Urinary bladder (tissue), 4 donors: ENCODE measurements at places on chromosomes 16 and 17. TPM values are rescaled to one million over a fixed set of nuclear protein-coding genes. Genes with fewer than 3 reads are reported as not detected.
A peak's percentile ranks its signal among the peaks of the same experiment; 100 is the strongest.

Gene SNRNP25
- polyA plus RNA-seq = 29.5 TPM

Gene ODAD4
- polyA plus RNA-seq = 2.0 TPM

- DNase-seq = peak; percentile 56
Measured at GRCh38 chr16:2663553-2664546, 18.5 kb upstream of the KCTD5 start.

DNA sequence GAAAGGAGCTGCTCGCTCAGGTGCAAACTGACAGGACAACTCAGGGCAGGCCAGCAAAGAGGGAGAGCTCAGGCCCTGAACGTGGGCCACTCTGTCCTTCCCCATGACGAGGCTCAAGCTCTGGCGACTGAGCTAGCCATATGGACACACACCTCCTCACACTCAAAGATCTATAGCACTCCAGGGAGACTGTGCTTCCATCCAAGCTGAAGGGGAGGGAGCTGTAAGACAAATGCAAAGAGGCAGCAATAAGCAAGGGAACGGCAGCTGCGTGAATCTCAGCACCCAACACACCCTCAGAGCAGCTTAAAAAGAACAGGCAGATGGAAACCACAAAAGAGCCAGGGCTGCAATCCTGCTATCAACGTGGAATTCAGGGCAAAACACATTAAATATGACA, 13.5 kb downstream of the NUDT16L1 start:
- no peak for DNase-seq

DNA sequence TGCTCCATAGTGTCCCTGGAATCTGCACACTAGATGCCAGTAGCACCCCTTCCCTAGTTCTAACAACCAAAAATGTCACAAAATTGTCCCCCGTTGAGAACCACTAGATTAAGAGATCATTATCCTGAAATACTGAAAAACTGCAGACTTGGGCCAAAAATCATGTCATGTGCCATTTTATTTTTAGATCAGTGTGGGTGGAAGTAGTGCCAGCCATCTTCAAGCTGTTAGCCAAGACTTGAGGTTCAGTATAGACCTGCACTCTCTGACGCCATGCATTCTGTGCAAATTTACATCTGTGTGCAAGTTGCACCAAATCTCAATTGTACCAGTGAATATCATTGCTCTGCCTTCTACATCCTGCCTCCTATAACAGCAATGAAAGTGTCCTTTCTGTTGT, 31.5 kb upstream of the NOL11 start:
- no peak for DNase-seq
